ENCODE measurements at places on chromosomes 6 and 20. TPM values are rescaled to one million over a fixed set of nuclear protein-coding genes. Genes with fewer than 3 reads are reported as not detected.

Gene ERMARD
- total RNA-seq, result 30.3 TPM

Gene LY6G6C
- total RNA-seq, result not detected

Gene COL21A1
- total RNA-seq, result 28.5 TPM

Gene CLDN20
- total RNA-seq, result not detected

Gene SIRPG
- not detected for total RNA-seq

Gene WFDC2
- not detected for total RNA-seq
